ENCODE measurements at places on chromosomes 7 and 10. TPM values are rescaled to one million over a fixed set of nuclear protein-coding genes. Genes with fewer than 3 reads are reported as not detected.

Gene NCF1
- polyA plus RNA-seq, result 3.3 TPM

Gene ANKRD61
- 0.06 TPM for polyA plus RNA-seq

Gene OPN1SW
- polyA plus RNA-seq, result not detected

Gene TEX36
- not detected for polyA plus RNA-seq

Gene SORCS1
- polyA plus RNA-seq, result 9.3 TPM

Gene PITX3
- polyA plus RNA-seq, result 0.08 TPM

Gene RSPH10B
- 0.09 TPM for polyA plus RNA-seq

Gene TFEC
- 0.96 TPM for polyA plus RNA-seq

Gene DNAJC9
- polyA plus RNA-seq, result 12.7 TPM
